CD4-positive, CD25-positive, alpha-beta regulatory T cell (primary cell): ENCODE measurements at places on chromosomes 1 and 21.

GRCh38 chr1:113868387-113869083, 3.0 kb downstream of the PTPN22 start:
- peak overlapping the region; percentile 29 for H3K27ac ChIP-seq
- DNase-seq = no peak
- peaks cover 72% of the 10 kb centered on the region for H3K4me1 ChIP-seq

GRCh38 chr1:150808121-150808520, at the start of gene CTSK:
CTSK (minus strand) TSS chr1:150808260; CDS start chr1:150806805, 1,455 bp downstream.
- no peak within 1 kb of the TSS for H3K4me3 ChIP-seq
- H3K4me1 ChIP-seq = no peaks in the 10 kb centered on the region
- peaks cover 21% of the 10 kb centered on the region for H3K36me3 ChIP-seq

GRCh38 chr1:172969611-172970010, 81.1 kb downstream of the TNFSF18 start:
- no peaks in the 10 kb centered on the region for H3K36me3 ChIP-seq
- no peak overlapping the region for H3K4me3 ChIP-seq
- no peak overlapping the region for H3K27ac ChIP-seq

DNA sequence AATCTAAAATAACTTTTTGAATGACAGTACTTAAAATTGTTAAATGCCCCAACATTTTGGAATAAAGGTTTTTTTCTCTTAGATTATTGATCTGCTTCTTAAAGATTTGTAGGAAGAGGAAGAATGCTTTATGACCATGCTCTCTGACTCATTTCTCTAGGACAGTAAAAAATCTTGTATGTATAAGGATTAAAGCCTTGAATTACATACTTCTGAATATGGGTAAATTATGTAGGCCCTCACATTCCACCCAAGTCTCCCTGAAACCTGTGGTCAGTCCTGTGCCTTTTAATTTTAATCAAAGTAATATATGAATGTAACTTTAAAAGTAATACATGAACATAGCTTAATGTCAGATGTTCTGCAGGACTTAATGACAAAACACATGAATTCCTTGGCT, 50.5 kb downstream of the ABCD3 start:
- H3K27me3 ChIP-seq = no peaks in the 10 kb centered on the region
- H3K4me1 ChIP-seq = no peaks in the 10 kb centered on the region
- no peak for DNase-seq
- no peak overlapping the region for H3K27ac ChIP-seq
- H3K36me3 ChIP-seq = peaks cover 15% of the 10 kb centered on the region

GRCh38 chr1:181911715-181912114, 149.8 kb downstream of the ZNF648 start:
- DNase-seq = no peak
- no peaks in the 10 kb centered on the region for H3K4me1 ChIP-seq
- no peaks in the 10 kb centered on the region for H3K36me3 ChIP-seq
- no peaks in the 10 kb centered on the region for H3K27me3 ChIP-seq
- no peak overlapping the region for H3K4me3 ChIP-seq
- H3K27ac ChIP-seq = no peak overlapping the region

DNA sequence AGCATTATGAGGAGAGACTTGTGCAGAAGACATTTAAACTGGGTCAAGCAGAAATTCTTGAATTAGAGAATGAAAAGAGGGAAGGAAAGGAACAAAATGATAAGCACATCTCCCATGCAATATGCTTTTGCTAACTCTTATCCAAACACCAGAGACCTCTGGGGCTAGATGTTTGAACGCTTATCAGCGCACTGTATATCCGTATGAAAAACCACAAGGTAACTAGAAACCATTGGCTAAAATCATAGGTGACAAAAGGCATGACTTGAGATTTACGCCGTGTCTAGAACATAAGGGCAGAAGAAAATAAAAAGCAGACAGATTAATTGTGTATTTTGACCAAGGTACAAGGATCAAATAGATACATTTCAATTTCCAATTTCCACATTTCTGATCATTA, 38.0 kb upstream of the TIAM1 start:
- no peaks in the 10 kb centered on the region for H3K36me3 ChIP-seq
- no peak overlapping the region for H3K27ac ChIP-seq
- no peaks in the 10 kb centered on the region for H3K4me1 ChIP-seq
- no peak for DNase-seq
- no peak overlapping the region for H3K4me3 ChIP-seq

- H3K27ac ChIP-seq = no peak overlapping the region
- H3K27me3 ChIP-seq = no peaks in the 10 kb centered on the region
- H3K4me1 ChIP-seq = no peaks in the 10 kb centered on the region
- no peak overlapping the region for H3K4me3 ChIP-seq
These were observed 663.2 kb upstream of the RGS18 start for GRCh38 chr1:191495040-191495439.

GRCh38 chr1:234841281-234841680, 231.3 kb upstream of the IRF2BP2 start:
- peaks cover 51% of the 10 kb centered on the region for H3K4me1 ChIP-seq
- H3K27me3 ChIP-seq = no peaks in the 10 kb centered on the region
- H3K36me3 ChIP-seq = no peaks in the 10 kb centered on the region
- H3K4me3 ChIP-seq = no peak overlapping the region
- no peak overlapping the region for H3K27ac ChIP-seq
- DNase-seq = no peak

DNA sequence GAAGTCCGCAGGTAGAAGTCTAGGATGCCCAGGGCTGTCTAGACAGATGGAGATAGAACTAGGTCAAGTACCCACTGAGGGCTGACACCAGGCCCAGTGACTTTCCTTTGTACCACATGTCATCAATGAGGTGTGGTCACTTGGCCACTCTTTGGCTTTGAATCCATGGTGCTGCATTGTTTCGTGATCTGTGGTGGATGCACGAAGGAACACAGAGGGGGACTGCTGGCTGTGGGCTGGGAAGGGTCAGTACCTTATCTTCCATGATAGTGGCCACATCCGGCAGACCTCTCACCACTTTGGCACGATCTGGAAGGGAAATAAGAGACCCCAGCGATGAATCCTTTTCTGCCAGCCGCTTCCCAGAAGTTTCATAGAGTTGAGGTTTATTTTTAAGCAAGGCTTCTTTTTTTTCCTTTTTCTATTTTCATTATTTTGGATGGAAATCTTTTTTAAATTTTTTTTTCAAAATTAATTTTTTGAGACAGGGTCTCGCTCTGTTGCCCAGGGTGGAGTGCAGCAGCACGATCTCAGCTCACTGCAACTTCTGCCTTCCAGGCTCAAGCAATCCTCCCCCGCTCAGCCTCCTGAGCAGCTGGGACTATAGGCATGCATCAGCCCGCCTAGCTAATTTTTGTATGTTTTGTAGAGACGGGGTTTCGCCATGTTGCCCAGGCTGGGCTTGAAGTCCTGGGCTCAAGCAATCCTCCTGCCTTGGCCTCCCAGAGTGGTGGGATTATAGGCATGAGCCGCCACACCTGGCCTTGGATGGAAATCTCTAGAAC, 53.1 kb downstream of the MYOM3 start:
- H3K36me3 ChIP-seq = no peaks in the 10 kb centered on the region
- H3K4me3 ChIP-seq = no peak overlapping the region

- H3K4me3 ChIP-seq = no peak overlapping the region
- H3K27ac ChIP-seq = no peak overlapping the region
- H3K36me3 ChIP-seq = peaks cover 39% of the 10 kb centered on the region
- no peak for DNase-seq
- H3K4me1 ChIP-seq = peaks cover 28% of the 10 kb centered on the region
These were observed 4.4 kb downstream of the ELOVL1 start for GRCh38 chr1:43363283-43363934.

GRCh38 chr1:173206816-173207568, at the start of gene TNFSF4:
TNFSF4 (minus strand) TSS chr1:173207331; CDS start chr1:173207176, 155 bp downstream.
- no peaks in the 10 kb centered on the region for H3K36me3 ChIP-seq
- DNase-seq = no peak
- H3K4me3 ChIP-seq = no peak within 1 kb of the TSS
- no peaks in the 10 kb centered on the region for H3K27me3 ChIP-seq

DNA sequence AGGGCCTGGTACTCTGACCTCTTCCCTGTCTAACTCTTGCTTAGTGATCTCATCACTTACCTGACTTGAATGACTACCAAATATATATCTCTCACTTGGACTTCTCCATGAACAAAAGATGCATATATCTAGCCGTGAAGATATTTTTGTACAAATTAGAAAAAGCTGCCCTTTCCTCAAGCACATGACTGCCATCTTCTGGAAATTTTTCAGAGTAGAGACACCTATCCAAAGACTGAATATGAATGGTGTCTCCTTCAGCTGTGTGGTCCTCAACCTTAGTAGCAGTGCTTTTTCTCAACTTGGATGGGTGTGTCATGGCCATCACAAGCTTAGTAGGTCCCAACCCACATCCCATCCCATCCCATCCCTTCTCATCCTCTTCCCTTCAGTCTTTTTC, 142.3 kb downstream of the DNM3 start:
- peak; percentile 19 for DNase-seq
- H3K4me3 ChIP-seq = no peak overlapping the region

GRCh38 chr1:116767782-116768382, 13.7 kb downstream of the CD2 start:
- H3K36me3 ChIP-seq = peaks cover 48% of the 10 kb centered on the region
- H3K4me1 ChIP-seq = peaks cover 92% of the 10 kb centered on the region
- no peak for DNase-seq
- no peaks in the 10 kb centered on the region for H3K27me3 ChIP-seq
- peak overlapping the region; percentile 71 for H3K4me3 ChIP-seq
- peak overlapping the region; percentile 89 for H3K27ac ChIP-seq

- no peak overlapping the region for H3K27ac ChIP-seq
- no peaks in the 10 kb centered on the region for H3K27me3 ChIP-seq
- no peak for DNase-seq
- no peaks in the 10 kb centered on the region for H3K36me3 ChIP-seq
- H3K4me1 ChIP-seq = no peaks in the 10 kb centered on the region
These were observed 17.5 kb upstream of the VSIG8 start for GRCh38 chr1:159879977-159880376.

DNA sequence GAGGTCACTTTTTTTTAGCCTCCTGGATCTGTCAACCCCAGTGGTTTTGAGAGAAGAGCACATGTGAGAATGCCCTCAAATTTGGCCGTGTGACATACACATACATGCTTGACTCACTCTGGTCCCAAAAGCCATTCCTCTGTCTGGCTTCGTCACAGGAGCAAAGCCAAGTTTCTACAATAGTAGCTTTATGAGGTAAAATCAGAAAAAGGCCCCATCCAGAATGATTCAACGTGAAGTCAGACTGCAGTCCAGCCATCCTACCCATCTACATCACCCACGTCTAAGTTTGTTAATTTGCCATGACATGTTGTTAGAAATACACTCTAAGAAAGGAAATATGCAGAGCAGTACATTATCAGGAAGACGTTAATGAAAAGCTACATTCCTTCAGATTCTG, 245.2 kb downstream of the SDCCAG8 start:
- H3K4me3 ChIP-seq = no peak overlapping the region
- no peaks in the 10 kb centered on the region for H3K4me1 ChIP-seq
- H3K27ac ChIP-seq = no peak overlapping the region
- peaks cover 9% of the 10 kb centered on the region for H3K36me3 ChIP-seq

GRCh38 chr1:188027613-188028012, 1198.9 kb downstream of the PLA2G4A start:
- no peaks in the 10 kb centered on the region for H3K36me3 ChIP-seq
- H3K27me3 ChIP-seq = no peaks in the 10 kb centered on the region
- H3K27ac ChIP-seq = no peak overlapping the region
- H3K4me3 ChIP-seq = no peak overlapping the region

DNA sequence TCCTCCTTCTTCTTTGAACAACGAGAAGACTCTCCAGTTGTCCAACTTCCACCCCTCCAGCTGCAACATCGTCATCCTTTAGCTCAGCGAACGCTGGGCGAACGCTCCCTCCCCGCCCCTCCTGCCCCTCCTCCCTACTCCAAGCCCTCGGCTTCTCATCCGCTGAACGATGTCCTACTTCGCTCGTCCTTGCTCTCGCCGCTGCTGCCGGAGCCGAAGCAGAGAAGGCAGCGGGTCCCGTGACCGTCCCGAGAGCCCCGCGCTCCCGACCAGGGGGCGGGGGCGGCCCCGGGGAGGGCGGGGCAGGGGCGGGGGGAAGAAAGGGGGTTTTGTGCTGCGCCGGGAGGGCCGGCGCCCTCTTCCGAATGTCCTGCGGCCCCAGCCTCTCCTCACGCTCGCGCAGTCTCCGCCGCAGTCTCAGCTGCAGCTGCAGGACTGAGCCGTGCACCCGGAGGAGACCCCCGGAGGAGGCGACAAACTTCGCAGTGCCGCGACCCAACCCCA, at the start of gene BCAN:
Gene BCAN (plus strand): TSS at position 357 of the 504 bp plus-strand sequence. CDS start 3,938 bp downstream, outside the sequence.
- H3K27me3 ChIP-seq = peaks cover 47% of the 10 kb centered on the region
- no peaks in the 10 kb centered on the region for H3K36me3 ChIP-seq
- no peak within 1 kb of the TSS for H3K27ac ChIP-seq

DNA sequence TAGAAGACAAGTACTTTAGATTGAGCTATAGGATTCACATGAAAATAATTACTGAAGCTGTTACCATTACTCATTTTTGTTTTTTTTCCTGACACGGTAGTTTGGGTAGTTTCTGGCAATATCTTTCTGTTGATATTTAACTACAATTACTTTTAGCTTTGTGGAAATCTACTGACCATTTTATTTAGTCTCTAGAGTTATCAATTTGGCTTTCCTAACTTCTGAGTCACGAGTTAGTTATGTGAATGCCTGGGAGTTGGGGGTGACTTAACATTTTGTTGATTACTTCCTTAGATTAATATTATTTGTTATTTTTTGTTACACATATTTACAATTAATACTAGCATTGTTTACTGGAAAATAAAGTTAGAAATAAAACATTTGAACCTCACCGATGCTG, 160.6 kb downstream of the HMCN1 start:
- H3K27me3 ChIP-seq = no peaks in the 10 kb centered on the region
- DNase-seq = no peak
- H3K4me1 ChIP-seq = no peaks in the 10 kb centered on the region
- no peak overlapping the region for H3K4me3 ChIP-seq

DNA sequence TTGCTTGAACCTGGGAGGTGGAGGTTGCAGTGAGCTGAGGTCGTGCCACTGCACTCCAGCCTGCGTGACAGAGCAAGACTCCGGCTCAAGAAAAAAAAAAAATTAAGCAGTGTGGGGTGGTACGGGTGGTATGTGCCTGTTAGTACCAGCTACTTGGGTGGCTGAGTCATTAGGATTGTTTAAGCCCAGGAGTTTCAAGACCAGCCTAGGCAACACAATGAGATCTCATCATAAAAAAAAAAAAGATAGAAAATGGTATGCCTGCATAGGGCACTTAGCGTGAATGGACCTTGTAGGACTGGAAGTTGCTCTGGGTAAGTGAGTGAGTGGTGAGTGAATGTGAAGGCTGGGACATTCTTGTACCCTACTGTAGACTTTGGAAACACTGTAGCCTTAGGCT, 37.0 kb downstream of the TBCE start:
- DNase-seq = no peak
- H3K4me1 ChIP-seq = no peaks in the 10 kb centered on the region
- no peak overlapping the region for H3K4me3 ChIP-seq
- peaks cover 3% of the 10 kb centered on the region for H3K36me3 ChIP-seq
- no peaks in the 10 kb centered on the region for H3K27me3 ChIP-seq
- H3K27ac ChIP-seq = no peak overlapping the region

GRCh38 chr1:38489844-38490270, 369.7 kb downstream of the RRAGC start:
- no peaks in the 10 kb centered on the region for H3K27me3 ChIP-seq
- H3K27ac ChIP-seq = no peak overlapping the region
- no peaks in the 10 kb centered on the region for H3K36me3 ChIP-seq
- DNase-seq = no peak
- H3K4me1 ChIP-seq = no peaks in the 10 kb centered on the region
- no peak overlapping the region for H3K4me3 ChIP-seq
